ENCODE measurements at places on chromosomes 2 and 18.

DNA sequence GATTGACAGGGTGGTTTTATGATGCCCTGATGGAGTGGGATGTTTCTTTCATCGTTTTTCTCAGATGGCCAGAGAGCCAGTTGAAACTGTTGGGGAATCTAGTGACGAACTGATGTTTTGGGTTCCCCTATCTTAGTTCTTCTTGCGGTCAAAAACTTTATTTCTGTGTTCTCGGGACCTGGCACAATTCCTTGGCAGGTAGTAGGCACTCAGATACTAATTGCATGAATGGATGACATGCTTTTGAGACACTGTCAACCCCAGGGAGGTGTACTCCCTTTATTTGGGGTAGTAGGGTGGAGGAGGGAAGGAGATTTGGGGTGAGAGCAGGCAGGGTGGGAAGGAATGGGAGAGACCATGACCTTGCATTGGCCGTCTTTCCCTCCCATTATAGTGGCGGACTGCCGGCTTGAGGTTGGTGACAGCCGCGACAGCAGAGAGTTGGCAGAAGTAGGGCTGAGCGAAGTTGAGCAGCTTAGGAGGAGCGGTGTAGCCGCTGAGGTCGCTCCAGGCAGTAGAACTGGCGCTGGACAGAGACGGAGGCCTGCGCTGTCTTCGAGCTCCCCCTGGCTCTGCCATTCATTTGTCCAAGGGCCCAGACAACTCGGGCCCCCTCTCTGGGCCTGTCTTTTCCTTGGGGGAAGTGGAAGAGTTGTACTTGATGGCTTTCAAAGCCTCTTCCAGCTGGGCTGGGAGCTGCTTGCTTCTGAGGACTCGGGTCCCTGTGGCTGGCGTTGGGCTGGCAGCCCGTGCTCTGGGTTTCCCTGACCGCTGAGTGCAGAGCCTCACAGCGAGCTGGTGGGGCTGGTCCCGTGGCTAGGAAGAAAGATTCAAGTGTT, 2.6 kb downstream of the TET3 start:
- DNase-seq = no peak

DNA sequence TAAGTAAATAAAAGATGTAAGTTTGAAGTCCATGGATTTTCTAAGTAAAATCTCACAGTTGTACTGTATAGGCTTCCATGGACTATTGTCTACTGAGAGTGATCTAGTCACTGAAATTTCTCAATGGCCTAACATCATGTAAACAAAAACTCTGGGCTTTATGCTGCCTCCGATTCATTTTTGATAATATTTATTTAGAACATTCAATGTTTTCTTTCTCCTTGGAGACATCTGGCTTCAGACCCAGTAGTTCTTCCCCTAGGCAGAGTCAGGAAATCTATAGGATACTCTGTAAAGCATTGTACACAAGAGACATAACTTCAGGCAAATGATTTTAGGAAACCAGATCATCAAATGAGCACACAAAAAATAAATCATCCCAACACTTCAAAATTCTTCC, 1208.6 kb upstream of the ZEB2 start:
- no peak for DNase-seq

- DNase-seq = no peak
Observed at GRCh38 chr2:215188078-215188477, 49.7 kb upstream of the ABCA12 start.

DNA sequence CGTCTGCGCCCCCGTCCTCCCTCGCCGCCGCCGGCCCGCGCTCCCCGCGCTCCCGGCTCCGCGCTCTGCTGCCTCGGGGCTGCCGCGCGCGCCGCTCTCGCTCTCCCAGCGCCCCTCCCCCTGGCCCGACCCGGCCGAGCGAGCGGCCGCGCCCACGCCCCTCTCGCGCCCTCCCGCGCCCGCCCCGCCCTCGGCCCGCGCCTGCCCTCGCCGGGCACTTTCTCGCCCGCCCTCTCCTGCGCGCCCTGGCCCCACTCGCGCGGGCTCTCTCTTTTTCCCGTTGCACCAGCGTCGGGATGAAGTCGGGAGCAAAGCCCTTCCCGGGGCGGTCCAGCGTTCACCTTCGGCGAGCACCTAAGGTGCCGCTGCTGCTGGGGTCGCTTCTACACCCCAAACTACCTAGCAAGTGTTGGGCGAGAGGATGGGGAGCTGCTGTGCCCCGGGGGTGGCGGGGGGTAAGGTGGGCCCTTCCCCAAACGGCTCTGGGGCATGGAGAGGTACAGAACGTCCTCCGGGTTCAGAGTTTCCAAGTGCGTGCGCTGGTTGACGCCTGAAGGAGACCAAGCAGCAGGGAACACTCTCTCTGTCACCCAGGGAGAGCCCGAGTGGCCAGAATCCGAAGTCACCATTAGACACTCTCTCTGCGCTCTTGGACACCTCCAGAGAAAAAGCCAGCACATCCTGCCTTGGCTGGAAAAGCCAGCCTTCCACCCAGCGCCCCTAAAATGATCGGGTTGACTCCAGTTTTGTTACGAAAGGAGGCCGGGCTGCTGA, at the start of gene COLEC12:
TSS of gene COLEC12 (minus strand) at position 70 of the 774 bp plus-strand sequence. CDS start 187 bp downstream, outside the sequence.
- no peak for DNase-seq

GRCh38 chr2:177746358-177746757, 326.2 kb downstream of the PDE11A start:
- DNase-seq = no peak

DNA sequence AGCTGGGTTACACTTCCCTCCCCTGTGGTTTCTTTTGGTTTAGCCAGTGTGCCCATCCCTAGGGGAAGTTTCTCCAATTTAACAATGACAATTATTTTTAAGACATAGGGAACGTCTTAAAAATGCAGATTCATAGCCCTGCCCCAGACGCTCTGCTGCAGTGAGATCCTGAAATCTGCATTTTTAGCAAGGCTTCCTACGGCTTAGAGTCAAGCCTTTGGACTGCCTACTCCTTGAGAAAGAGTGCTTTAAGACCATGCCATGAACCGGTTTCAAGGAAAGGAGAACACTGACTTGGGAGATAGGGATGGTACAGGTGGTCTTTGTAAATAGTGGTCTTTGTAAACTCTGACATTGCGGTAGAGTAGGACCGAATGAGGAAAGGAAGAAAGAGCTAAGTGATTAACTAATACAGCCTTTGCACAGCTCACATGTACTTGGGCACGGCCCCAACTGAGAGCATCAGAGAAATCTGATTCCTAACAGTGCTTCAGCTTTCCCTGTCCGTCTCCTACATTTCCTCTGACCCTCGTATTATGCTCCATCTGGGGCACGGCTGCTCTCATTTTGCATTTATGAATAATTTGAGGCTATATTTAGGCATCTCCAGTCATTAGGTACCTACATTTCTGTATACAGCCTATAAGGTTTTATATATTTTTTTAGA, 217.6 kb upstream of the TANK start:
- DNase-seq = no peak

GRCh38 chr18:59502274-59503175, 143.5 kb upstream of the LMAN1 start:
- no peak for DNase-seq

GRCh38 chr2:240143276-240143675, 2.8 kb upstream of the OTOS start:
- DNase-seq = no peak

DNA sequence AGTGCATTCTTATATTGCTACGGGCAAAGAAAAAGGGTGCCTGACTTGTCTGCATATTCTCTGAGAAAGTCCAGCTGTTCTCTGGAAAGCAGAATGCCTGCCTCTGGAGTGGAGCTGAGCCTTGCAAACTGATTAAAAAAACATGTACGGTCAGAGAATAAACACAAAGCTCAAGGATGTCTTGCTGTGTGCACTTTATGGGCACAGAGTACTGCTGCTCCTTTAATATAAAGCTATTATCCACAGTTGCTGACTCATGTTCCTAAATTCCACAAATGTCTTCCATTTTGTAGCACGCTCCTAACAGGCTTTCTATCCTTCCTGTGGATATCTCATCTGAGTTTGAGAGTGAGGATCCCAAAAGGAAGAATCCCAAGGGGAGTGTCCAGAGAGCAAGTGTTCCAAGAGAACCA, 229.0 kb downstream of the MREG start:
- no peak for DNase-seq

DNA sequence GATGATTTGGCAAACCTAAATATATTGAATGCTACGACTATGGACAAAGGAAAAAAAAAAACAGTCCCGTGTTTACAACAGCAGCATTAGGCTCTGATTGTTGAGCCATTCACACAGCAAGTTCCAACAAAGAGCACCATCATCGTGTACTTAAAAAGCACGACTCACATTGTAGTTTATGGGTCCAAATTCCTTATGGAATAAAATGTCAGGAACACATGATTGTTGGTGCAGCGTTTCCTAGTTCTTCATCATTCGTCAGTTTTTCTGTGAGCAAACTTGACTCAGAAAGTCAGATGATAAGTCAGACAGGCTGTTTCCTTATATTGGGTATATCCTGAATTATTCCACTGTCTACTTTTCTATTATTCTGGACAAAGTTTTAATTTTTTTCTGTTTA, 10.0 kb upstream of the KIDINS220 start:
- no peak for DNase-seq

DNA sequence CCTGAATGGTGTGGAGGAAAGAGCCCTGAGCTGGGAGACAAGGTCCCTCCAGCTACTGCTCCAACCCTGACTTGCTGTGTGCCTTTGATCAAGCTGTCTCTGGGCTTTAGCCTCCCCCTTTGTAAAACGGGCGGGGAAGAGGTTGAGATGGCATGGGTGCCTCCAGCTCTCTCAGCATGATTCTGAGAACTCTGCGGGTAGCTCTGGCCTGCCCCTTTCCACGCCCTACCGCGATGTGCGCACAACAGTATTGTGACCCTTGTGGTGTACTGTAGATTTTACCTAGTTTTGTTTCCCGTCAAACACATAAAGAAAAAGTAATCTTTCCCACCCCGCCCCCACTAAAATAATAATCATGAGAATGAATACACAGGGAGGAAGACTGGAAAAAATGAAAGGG, 5.3 kb downstream of the CD8A start:
- DNase-seq = no peak
